Common myeloid progenitor, CD34-positive (primary cell): ENCODE measurements at places on chromosomes 12 and 14.

DNA sequence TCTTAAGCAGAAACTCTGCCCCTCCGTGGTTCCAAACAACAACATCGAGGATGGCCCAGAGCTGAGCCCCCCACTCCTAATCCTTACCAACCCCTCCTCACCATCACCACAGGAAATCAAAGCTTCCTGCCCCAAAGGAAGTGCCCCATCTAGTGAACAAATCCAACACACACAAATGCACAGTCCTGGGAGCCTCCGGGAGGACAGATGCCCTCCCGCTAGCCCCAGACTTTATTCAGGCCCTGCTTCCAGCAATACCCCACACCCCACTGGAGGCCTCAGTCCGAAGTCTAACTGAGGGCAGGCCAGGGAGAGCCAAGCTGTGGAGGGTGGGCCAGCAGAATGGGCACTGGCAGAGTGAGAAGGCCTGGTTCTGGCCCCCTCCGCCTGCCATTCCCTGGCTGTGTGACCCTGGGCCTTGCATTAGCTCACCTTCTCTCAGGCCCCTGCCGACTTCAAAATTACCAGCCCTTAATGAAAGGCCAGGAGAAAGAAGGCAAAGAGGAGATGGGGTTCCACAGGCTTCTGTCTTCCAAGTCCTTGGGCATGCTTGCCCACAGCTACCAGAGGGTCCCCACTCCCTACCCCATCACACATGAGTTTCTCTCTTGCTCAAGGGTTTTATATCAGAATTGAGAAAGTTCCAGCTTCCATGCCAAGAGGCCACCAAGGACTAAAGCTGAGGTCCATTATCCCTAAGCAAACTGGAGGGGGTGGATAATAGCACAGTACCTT is 2.3 kb downstream of the HDAC7 start:
- peak; percentile 33 for DNase-seq

DNA sequence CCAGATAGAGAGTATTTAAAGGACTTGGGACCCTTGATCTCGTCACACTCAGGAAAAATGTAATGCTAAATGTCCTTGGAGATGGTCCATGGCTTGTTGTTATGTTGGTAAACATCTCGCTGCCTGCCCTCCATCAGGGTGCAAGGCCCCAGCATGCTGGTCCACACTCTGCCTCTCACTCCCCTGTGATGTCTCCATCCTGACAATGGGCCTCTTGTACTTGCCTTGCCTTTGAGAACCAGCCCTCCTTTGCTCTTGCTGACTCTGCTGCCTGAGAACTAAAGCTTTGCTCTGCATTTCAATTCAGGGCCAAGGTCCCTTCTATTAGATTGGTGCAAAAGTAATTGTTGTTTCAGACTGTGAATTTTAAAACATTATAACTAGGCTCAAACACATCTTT is 131.0 kb upstream of the LMNTD1 start:
- DNase-seq, result no peak

GRCh38 chr14:90697577-90698206 is 118.5 kb downstream of the TTC7B start:
- DNase-seq, result peak; percentile 77

DNA sequence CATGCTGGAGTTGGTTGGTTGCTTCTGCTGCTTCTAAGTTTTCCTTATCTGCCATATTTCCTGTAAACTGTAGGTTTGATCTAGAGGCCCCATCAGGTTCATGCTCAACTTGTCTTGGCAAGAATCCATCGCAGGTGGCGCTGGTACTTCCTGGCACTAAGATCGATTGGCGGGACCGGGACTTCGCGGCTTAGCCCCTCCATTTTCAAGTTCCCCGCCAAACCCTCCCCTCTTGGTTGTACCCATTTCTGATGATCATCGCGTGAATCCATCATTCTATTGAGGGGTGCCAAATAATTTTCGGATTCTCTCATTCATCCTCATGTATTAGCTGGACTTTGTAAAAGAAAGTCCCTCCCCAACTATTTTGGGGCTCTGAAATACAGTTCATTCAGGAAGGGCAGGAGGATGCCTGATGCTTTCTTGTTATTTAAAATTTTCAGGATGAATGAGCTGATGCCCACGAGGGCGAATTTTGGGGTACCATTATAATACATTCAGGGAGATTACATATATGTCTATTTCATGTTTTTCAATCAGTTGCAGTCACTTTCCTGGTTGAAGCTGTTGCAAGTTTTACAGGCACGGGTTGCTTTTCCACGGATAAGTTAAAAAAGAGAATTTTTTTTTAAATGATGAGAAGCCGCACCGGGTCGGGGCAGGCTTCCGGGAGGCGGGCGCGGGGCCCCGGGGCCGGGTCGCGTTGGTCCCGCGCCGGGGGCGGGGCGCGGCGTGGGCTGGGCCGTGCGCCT is 395 bp upstream of the BRI3BP start:
- peak; percentile 89 for DNase-seq
